LHCN-M2 (cell line): ENCODE measurements at places on chromosomes 13 and 19.

GRCh38 chr13:53250272-53250875 is 221.8 kb downstream of the OLFM4 start:
- peak; percentile 64 for DNase-seq

DNA sequence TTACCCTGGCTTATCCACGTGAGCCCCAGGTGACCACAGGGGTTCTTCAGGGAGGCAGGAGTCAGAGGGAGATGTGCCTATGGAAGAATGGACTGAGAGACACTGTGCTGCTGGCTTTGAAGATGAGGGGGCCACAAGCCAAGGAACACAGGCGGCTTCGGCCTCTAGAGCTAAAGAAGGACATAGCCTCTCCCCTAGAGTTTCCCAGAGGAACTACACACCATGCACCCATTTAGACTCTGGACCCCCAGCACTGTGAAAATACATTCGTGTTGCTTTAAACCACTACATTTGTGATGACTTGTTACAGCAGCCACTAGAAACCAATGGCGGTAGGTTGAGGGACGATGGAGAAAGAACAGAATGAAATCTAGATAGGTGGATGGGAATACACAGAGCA is 13.7 kb upstream of the ATF5 start:
- no peak for DNase-seq

DNA sequence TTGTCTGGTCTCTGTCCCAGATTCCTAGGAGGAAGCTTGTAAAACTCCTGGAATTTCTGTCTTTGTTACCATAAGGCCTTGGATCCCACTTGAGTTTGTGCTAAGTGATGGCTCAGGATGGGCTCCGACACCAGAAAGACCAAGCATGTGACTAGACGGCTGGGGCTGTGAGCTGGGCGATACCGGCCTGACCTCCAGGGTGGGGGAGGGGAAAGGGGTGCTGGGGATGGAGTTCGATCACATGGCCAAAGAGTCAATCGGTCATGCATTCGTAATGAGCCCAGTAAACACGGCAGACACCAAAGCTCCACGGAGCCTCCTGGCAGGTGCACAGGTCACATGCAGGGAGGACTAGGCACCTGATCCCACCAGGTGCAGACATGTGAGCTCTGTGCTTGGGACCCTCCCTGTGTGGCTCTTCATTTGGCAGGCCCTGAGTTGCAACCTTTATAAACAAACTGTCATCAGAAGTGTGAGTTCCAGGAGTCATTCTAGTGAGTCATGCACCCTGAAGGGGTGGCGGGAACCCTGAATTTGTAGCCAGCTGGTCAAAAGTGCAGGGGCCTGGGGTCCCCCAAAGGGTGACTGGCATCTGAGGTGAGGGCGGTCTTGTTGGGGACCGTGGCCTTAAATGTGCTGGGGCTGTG is 27.1 kb downstream of the ELAVL1 start:
- DNase-seq = no peak

- no peak for DNase-seq
These were observed 40.7 kb upstream of the TNFSF11 start for GRCh38 chr13:42533336-42533591.

- no peak for DNase-seq
These were observed 11.0 kb downstream of the MOB3A start for GRCh38 chr19:2084993-2085720.

DNA sequence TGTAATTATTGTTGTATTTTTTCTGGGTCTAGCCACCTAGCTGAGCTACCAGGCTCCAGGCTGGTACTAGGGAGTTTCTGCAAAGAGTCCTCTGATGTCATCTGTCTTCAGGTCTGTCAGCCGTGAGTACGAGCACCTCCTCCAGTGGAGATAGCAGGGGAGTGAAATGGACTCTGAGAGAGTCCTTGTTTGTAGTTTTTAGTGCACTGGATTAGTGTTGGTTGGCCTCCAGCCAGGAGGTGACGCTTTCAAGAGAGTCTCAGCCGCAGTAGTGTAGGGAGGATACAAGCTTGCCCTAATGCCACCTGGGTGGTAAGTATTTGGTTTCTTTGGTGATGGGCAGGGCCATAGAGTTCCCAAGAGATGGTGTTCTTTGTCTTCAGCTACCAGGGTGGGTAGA is 384.8 kb downstream of the SLC7A1 start:
- DNase-seq = no peak

GRCh38 chr13:44713788-44714469 is 137.8 kb upstream of the TSC22D1 start:
- DNase-seq = peak; percentile 98

DNA sequence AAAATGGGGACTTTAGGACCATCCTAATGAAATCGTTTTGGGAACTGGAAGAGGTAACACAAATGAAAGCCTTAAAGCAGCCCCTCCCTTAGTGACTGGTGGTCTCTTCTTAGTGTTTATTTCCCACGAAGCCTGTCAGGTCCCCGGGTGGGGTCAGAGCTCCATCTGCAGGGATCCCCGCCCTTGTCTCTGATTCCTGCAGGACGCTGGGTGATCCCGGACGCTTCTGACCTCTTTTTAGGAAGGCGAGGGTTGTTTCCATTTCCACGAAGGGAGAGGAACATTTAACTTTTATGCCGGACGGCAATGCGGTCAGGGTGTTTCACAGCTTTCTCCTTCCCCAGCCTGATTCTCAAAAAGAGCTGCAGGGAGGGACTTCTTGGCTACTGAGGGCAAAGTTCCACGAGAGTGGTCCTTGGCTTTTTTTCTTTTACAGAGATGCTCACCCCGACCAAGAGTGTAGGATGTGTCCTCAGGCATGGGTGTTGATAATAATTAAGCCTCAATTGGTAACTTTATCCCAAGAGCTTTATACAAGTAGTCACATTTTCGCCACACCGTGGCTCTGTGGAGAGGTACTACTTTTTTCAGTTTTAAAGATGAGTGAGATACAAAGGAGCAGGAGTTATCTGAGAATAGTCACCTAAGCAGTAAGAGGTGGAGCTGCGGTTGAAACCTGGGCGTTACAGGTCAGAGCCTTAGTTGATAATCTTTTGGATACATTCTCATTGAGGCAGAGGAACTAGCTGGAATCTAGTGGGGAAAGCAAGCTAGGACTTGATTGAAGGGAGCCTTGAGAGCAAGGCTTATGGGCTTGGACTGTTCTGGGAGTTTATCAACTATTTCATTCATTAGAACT is 813 bp downstream of the ZNF284 start:
- peak; percentile 26 for DNase-seq

GRCh38 chr19:2636141-2636896 is 66.2 kb downstream of the GNG7 start:
- DNase-seq = no peak

GRCh38 chr19:46406976-46407375 is 6.4 kb downstream of the CCDC8 start:
- no peak for DNase-seq

- DNase-seq = no peak
These were observed 14.7 kb upstream of the DHDH start for GRCh38 chr19:48918801-48919247.

GRCh38 chr19:18167975-18168645 is 5.5 kb upstream of the IFI30 start:
- DNase-seq = peak; percentile 17

DNA sequence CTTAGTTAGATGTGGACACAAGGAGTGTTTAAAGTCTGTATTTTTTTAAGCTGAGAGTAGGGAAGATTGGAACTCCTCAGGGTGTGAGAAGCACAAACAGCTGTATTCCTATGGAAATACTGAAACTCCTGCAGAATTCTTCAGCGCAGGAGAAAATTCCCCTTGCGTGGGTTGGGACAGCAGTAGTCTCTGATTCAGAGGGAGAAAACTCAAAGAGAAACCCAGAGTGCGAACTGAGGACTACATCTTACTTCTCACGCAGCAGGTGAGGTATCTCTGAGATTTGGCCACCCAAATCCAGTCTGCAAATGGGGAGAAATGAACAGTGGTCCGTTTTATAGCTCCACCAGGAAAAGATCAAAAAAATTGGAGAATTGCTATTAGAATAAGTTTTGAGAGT is 60.9 kb downstream of the FRY start:
- DNase-seq = no peak

GRCh38 chr19:27868007-27868406 is 1344.9 kb downstream of the UQCRFS1 start:
- DNase-seq = no peak

- no peak for DNase-seq
These were observed 85.5 kb downstream of the STOML3 start for GRCh38 chr13:38905081-38905480.

GRCh38 chr19:30153326-30154210 is 211.5 kb downstream of the URI1 start:
- no peak for DNase-seq

DNA sequence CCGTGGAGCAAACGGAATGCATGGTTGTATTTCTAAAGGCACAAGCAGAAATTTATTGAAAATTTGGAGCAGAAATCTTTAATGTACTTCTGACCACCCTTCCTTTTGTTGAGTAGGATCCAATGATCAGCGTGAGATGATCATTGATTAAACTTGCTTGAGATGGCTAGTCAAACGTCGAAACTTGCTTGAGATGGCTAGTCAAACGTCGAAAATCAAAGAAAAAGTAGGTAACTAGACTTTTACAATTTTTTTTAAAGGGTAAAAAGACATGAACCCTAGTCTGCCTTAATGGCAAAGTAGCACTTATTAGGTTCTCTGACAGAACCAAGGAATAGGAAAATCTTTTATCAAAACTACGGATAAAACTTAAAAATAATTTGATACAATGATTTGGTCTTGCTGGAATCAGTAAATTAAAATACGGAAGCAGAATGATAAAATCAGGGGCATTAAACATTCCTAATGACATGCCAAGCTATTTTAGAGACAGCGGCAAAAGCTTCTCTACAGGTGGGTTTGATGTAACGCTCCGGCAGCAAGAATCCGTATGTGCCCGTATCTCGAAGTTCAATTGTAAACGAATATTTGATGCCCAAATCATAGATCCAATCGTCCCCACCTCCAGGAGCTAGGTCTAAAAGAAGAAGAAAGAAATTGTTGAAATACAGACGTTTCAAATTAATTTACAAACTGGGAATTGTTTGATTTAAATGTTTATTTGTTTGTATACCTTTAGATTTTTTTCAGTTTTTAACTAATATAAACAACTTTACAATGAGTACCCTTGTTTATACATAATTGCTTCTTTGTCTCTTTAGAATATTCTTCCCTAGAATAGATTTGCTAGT is 841 bp upstream of the ZC3H13 start:
- DNase-seq = no peak

DNA sequence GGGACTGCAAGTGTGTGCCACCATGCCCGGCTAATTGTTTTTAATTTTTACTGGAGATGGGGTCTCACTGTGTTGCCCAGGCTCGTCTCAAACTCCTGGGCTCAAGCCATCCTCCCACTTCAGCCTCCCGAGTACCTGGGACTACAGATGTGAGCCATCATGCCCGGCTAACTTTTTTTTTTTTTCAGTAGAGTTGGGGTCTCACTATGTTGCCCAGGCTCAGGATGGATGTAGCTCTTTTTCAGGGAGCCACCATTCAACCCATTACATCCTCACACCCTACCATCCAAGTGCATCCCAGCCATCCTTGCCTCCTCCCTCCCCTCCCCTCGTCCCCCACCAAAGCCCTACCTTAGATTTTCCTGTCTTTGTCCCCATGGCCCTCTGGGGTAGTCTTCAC is 14.9 kb downstream of the CELF5 start:
- no peak for DNase-seq

DNA sequence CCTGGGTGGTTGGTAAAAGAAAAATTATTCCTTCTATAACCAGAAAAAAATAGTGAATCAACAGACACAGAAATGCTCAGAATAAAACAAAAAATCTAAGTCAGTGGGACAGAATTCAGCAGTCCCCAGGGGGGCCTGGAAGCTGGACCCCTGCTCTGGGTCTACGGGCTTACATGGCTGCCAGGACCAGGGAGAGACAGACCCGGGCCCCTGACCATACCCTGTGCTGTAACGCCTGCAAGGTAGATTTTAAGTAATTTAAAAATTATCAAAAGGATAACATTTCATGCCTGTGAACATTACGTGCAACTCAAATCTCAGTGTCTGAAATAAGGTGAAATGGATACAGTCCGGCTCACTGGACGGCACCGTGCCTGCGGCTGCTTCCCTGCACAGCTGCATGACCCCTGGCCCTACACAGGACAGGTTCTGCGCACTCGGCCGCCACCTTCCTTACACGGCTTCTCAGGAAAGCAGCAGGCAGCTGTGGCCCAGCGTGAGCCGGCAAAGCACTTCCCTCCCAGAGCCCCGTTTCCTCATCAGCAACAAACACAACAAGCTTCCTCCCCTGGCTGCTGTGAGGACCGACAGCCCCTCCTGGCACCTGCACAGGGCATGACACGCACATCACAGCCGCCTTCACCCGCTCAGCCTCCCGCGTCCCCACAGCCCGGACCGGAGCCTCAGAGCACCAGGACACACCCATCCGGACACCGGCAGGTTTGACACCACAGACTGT is 22.2 kb downstream of the RASA3 start:
- no peak for DNase-seq

GRCh38 chr13:98390086-98390715 is 186.7 kb downstream of the STK24 start:
- DNase-seq = no peak

- no peak for DNase-seq
These were observed 1303.4 kb downstream of the PCDH9 start for GRCh38 chr13:65926750-65927171.

- DNase-seq = no peak
These were observed 5.9 kb downstream of the MAST1 start for GRCh38 chr19:12843999-12844732.

DNA sequence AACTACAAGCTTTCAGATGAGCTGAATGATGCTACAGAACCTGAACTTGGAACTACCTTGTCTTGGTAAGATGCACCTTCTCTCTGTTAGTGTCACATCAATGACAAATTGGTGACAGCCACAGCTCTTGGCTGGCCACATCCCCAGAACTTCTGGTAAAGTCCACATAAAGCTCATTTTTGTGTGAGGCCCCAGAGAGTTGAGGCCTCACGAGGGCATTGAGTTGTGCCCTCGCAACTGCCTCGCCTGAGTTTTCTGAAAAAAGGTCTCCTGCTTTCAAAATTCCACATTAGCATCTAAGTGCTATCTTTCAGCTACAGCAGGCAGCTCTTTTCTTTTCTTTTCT is 42.6 kb downstream of the MRPL57 start:
- no peak for DNase-seq

GRCh38 chr19:56959205-56959604 is 118.7 kb upstream of the PEG3 start:
- no peak for DNase-seq

GRCh38 chr13:26563713-26564112 is 6.2 kb downstream of the WASF3 start:
- no peak for DNase-seq

GRCh38 chr13:112881656-112882554 is 87.1 kb upstream of the MCF2L start:
- no peak for DNase-seq

- DNase-seq = peak; percentile 62
These were observed 30.9 kb upstream of the KCTD4 start for GRCh38 chr13:45231722-45232121.

DNA sequence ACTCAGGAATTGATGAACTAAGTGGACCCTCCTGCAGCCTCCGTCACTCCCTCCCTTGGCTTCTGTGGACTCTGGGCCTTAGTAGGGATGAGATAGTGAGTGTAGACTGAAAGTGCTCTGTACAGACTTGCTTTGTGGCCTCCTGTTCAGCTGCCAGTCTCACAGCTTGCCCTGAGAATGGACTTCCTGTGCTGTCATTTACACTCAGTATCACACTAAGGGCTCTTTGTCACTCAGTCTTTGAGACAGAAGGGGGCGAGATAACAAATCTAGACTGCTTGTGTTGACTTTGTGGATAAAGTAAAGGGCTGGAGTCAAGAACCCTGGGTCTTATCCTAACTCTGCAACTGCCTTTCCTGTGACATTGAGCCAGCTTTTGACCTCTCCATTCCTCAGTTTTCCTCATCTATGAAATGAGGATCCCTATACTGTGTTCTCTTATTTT is 21.0 kb upstream of the SPRY2 start:
- peak; percentile 54 for DNase-seq

GRCh38 chr19:39307822-39308530 is 11.8 kb downstream of the IFNL1 start:
- no peak for DNase-seq
